ENCODE measurements at places on chromosomes 4 and X.

DNA sequence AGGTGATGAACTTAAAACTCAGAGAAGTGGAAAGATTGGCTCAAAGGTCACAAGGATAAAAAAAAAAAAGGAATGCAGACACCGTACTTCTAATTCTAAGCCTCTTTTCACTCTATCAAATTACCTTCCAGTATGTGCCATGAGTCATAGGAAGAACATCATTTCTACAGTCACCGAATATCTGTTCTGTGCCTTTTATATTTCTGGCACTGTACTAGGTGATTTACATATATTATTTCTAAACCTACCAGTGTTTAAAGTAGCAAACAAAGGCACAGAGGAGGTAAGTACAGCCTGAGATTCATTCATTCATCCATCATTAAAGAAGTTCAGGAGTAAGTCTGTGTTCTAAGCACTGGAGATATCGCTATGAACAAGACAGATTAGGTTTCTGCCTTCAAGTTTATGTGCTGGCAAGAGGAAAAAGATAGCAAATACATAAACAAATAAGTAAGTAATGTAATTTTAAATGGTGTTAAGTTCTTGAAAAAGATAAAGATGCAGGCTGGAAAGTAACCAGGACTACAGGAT, 65.3 kb downstream of the PALLD start:
- no peak for DNase-seq

DNA sequence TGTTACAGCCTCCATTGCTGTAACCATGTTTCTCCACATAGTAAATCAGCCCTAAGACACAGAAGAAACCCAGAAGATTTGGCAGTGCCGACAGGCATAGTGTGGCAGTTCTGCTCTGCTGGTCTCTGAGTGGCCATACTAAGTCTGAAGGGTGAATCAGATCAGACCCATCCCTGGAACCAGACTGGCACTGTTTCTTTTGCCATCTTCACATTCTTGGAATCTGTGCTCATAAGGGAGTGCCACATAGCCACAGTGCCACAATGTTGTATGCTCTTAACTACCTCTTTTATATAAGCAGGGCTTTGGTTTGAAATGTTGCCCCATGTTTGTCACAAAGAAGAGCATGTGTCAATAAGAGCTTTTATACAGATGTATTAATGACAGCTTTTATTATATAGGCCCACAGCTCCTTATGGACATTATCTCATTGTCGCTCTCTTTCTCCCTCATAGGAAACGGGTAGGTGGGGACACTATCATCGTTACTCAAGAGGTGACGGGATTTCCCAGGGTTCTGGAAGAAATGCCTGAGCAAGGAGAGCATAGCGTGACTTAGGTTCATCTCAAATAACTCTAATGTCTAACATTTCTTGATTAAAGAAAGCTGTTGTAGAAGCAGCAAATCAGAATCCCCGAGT, 128.2 kb downstream of the CBR4 start:
- no peak for DNase-seq

GRCh38 chrX:23902419-23902818, 5.3 kb downstream of the APOO start:
- no peak for DNase-seq

- DNase-seq, result no peak
These were observed 5.3 kb downstream of the GPM6A start for GRCh38 chr4:175806727-175807126.

DNA sequence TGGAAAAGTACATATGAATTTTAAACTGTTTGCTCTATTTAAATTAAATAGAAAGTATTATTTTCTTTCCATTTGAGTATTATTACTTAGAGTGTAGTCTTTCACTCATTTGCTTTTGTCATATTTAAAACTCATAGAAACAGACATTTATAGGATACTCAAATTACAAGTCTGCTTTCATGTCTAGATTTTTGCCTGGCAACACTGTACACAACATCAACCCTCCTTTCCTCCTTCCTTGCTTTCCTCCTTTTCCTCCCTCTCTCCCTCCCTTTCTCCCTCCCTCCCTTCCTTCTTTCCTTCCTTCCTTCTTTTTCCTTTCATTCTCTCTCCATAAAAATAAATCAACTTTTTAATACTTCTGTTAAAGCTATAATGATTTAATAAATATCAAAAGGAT, 2361.2 kb downstream of the ARAP2 start:
- DNase-seq, result no peak

DNA sequence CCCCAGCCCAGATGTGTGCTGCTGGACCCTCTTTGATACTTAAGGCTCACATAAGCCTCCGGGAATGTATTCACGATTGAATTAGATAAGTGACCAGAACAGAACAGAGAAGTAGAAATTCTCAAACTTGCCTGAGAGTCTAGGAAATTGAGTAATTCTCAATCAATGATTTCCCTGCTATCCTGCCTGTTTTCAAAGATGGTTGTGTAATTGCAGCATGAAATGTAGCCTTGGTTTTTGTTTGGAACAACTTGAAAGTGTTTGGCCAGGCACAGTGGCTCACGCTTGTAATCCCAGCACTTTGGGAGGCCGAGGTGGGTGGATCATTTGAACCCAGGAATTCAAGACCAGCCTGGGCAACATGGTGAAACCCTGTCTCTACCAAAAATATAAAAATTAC, 41.2 kb downstream of the TNIP2 start:
- DNase-seq, result no peak

GRCh38 chr4:6742989-6743388, 27.0 kb downstream of the BLOC1S4 start:
- no peak for DNase-seq

DNA sequence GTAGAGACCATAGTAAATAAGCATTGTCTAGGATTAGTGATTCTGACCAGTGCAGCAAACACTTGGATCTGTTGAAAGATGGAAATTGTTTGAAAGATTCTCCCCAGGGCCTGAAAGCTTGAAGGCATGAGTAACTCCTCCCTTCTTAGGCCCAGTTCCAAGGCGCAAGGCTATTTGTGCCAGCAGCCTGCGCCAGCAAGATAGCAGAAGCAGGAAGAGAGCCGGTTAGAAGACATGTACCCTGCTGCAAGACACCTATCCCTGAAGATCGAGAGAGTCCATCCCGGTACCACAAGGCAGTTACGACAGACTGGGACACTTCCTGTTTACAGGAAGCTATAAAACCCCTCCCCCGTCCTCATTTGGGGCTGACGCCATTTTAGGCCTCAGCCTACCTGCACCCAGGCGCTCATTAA, 72.4 kb upstream of the JADE1 start:
- no peak for DNase-seq
